H54 (cell line): ENCODE measurements at places on chromosomes 6 and 20.

- no peak for DNase-seq
Measured at GRCh38 chr20:53617791-53618489, 24.3 kb upstream of the ZNF217 start.

GRCh38 chr6:110394409-110394808 lies 21.0 kb downstream of the DDO start:
- DNase-seq, result no peak

- DNase-seq, result no peak
Measured at GRCh38 chr6:16171400-16171799, 42.5 kb downstream of the MYLIP start.

GRCh38 chr20:8454137-8454712 lies 322.2 kb downstream of the PLCB1 start:
- peak; percentile 19 for DNase-seq

DNA sequence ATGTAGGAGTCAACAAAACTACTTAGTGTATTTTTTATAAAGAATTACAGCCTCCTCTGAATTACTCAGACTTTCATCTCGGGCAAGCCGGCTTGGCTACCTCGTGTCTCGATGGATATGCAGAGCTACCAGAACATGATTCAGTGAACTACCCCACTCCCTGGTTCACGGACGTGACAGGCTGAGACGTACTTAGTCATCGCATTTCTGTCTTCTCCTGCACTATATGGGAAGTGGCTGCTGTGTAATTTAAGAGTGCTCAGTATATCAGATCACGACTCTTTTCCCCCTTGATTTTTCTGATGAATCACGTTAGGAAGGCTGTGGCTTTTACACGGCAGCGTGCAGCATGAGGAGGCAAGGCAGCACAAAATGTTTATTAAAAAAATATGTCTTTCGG lies 302.7 kb upstream of the ZFP64 start:
- DNase-seq, result peak; percentile 5

GRCh38 chr20:3021327-3021726 lies 22.1 kb upstream of the GNRH2 start:
- no peak for DNase-seq
